ENCODE measurements at places on chromosomes 13 and 19.

DNA sequence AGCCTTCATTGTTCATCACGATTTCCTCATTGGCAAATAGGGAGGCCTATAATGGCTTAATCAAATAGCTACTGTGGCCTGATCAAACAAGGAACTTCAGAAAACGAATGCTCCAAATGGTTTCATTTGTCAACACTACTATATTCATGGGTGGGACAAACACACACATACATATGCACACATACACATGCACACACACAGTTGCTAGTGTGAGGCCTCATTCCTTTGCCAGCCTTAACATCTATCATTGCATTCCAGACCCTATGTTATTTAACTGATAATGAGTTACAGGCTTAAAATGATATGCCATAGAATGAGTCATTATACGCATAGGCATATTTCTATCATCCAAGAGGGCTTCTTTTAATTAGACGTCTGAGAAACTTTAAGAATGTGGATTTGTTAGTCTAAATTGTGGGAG, 140.2 kb downstream of the KLF5 start:
- no peak for DNase-seq

- no peak for DNase-seq
Measured at GRCh38 chr13:110446575-110446890, 115.0 kb downstream of the RAB20 start.

- DNase-seq = no peak
Measured at GRCh38 chr13:46320821-46321220, 66.2 kb downstream of the RUBCNL start.

DNA sequence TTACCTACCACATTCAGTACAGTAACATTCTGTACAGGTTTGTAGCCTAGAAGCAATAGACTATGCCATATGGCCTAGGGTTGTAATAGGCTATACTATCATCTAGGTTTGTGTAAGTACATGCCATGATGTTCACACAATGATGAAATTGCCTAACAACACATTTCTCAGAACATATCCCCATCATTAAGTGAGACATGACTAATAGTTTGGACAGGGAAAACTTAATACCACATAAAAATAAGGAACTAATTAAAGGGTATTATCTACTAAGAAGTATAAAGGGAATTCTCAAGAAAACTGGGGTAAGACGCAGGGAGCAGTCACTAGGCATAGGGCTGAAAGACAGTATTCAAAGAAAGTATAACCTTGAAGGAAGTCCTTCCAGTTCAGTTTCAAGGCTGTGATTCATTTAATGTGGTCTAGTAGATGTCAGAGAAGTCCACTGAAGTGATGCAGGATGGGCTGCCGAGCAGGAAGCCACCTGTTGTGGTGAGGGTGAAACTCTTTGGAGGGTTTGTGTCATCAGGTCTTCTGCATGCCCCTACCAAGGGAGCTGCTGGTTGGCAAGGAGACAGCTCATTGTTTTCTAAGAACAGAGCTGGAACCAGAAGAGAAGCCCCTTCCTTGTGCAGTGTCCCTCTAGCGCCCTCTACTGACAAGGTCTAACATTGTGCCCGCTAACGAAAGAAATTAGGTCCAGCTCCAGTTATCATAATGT, 122.9 kb downstream of the OLFM4 start:
- peak; percentile 87 for DNase-seq

GRCh38 chr13:20738616-20739015, 35.1 kb downstream of the IL17D start:
- DNase-seq = no peak

DNA sequence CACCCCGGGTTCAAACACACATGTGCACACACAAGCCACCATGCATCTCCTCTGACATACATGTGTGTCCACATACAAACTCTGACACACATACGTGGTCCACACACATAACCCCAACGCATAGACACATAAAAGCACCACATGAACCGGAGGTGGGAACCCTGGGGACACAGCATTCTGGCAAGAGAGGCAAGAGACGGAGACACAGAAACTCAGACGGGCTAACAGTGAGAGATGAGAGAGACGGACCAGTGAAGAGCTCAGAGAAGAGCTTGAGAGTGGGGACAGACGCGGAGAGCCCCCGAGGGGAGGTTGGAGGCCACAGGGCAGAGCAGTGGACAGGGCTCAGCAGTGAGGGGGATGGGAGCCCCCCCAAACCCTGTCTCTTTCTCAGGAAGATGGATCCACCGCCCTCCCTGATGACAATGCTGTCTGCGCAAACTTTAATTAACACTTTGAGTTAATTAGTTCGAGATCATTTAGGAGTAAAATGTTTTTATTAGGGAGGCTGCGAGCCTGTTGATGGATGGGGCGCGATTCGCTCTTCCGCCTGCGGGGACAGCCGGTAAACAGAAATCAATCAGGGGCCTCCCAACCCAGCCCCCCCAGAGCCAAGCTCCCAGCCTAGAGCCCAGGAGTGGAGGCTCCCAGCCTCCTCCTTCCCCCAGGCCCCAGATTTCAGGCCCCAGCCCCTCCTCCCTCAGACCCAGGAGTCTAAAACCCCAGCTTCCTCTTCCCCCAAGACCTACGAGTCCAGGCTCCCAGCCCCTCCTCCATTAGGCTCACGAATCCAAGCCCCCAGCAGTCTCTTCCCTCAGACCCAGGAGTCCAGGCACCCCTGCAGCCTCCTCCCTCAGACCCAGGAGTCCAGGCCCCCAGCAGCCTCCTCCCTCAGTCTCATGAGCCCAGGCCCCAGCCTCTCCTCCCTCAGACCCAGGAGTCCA, 9.5 kb upstream of the ERFL start:
- peak; percentile 49 for DNase-seq

DNA sequence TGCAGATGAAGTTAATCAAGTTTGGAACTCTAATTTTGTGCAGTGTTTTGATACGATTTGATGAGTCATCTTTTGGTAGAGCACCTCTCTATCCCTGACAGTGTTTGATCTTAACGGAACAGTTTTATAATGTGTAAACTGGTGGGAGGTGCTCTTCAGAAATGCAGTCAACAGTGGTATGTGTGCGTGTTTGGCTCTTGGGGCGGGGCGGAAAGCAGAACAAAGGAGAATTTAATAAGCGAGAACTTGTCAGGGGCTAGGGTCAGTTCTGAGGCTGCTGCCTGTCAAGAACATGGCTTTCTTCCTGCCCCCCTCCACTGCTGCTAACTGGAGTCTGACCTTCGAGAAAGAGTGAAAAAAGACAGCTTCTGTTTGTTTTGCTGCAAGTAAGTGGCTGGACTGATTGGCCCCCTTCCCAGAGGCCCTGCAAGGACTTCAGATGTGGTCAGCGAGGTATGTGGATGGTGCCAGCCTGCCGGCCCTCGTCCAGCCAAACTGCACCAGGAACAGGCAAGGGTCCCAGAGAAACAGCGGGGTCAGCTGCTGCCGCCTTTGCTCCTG, 40.8 kb downstream of the BBC3 start:
- DNase-seq = no peak

GRCh38 chr19:40719414-40719894, 2.5 kb downstream of the ITPKC start:
- DNase-seq = no peak

GRCh38 chr19:16135430-16136127, 7.9 kb upstream of the HSH2D start:
- DNase-seq = no peak

GRCh38 chr13:76913898-76914297, 27.7 kb upstream of the KCTD12 start:
- no peak for DNase-seq

DNA sequence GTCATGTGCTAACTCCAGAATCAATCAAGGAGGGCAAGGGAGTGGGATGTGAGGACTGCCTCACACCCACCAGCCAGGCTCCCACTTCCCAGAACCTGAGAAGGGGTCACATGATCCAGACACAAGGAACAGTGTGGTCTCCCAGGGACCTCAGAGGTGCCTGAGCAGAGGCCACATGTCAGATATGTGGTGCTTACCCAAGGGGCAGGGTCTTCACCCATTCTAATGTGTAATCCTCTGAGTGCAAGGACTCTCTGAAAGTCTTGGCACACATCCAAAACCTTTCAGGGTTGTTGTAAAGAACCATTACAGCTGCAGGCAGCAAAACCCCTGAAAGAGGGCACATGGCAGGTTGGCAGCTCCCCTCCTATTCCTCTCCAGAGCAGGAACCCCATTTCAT, 656.6 kb downstream of the UQCRFS1 start:
- no peak for DNase-seq

DNA sequence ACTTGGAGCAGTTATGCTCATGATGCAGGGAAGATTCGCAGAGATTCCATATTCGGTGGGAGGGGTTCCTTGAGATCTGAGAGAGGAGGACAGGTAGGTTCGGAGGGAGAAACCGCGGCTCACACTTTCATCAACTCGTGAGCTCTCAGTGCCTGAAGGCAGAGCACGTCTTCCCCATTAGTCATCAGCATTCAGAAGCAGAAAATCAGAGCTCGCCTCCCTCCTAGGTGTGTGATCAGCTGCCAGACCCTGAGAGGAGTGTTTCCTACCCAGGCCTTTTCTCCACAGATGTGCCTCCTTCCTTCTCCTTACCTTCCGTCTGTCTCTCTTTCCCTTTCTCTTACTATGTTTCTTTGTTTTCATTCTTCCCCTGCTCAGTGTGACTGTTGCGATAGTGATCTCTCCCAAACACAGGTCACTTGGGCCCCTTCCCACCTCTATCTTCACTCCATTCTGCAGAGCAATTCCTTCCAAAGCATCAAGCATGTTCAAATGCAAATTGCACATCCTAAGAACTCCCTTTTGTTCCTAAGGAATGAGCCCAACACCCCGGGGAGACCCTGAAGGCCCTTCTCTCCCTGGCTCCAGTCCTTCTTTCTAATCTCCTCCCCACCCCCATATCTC, 389.5 kb downstream of the UQCRFS1 start:
- peak; percentile 11 for DNase-seq

DNA sequence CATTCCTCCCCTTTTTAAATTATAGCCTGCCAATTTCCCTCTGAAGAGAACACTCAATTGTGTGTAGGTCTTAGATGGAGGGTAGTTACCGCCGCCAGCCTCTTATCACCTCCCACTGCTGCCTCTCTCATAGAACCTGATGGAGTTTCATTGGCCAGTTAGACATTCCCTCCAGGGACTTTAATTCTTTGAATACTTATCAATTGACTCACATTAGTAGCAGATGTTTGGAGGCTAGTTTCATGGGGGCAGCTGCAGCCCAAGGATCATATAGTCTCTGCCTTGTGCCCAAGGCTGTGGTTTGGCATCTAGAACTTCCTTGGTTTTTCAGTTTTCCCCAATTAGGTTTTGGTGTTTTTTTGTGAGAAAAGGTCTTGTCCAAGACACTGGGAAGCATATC, 318.9 kb upstream of the HTR2A start:
- peak; percentile 39 for DNase-seq

DNA sequence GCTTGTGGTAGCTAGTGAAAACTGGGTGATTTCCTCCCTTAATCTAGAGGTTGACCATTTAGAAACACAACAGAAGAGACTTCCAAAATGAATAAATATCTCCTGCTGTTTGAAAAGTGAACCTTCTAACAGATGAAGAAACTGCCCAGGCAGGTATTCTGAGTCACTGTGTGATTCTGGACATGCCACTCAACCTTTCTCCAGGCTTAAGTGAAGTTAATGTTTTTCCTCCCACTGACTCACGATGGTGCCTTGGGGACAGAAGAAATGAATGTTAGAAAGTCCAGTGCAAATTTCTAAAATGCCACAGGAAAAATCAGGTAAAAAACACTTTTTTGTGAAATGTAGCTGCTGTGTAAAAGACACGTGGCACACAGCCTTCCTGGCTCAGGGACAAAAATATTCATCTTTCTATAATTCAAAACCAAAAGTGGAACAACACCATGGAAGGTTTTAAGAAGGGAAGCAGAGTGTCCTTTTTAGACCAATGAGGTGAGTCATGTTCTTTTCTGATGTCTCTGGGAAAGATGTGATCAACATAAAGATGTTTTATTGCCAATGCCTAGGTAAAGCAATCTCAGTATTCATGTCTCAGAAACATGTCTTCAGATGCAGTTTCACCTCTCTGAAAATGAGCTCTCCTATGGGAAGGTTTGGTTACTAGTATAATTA, 9.1 kb downstream of the UBE2L5 start:
- no peak for DNase-seq

GRCh38 chr13:36552334-36552733, 120.0 kb downstream of the CCNA1 start:
- no peak for DNase-seq

- no peak for DNase-seq
Measured at GRCh38 chr19:10797078-10797477, 38.9 kb downstream of the TMED1 start.

GRCh38 chr13:46179491-46179908, 2.5 kb downstream of the LCP1 start:
- no peak for DNase-seq

GRCh38 chr13:30128591-30128990, 178.8 kb downstream of the KATNAL1 start:
- DNase-seq = no peak

- DNase-seq = peak; percentile 98
Measured at GRCh38 chr19:13151605-13152355, 1.6 kb downstream of the IER2 start.

- DNase-seq = peak; percentile 63
Measured at GRCh38 chr19:1513499-1514294, 878 bp upstream of the ADAMTSL5 start.

DNA sequence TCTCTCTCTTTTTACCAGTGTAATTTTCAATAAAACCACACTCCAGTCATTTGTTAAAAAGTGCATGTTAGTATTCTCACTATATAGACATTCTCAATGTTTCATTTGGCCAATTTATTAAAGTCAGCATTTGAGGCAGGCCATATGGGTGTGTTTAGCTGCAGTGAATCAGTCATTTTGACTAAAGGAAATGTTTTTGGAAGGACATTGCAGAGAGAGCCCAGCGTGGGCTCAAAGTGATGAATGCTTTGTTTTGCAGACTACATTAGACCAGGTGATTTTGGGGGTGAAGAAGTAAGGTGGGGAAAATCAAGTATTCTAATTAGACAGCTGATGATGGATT, 116.7 kb downstream of the POSTN start:
- DNase-seq = no peak

- DNase-seq = no peak
Measured at GRCh38 chr19:38287604-38288003, 16.4 kb upstream of the C19orf33 start.

GRCh38 chr19:42634409-42635232, 39.9 kb upstream of the CEACAM8 start:
- DNase-seq = peak; percentile 83

DNA sequence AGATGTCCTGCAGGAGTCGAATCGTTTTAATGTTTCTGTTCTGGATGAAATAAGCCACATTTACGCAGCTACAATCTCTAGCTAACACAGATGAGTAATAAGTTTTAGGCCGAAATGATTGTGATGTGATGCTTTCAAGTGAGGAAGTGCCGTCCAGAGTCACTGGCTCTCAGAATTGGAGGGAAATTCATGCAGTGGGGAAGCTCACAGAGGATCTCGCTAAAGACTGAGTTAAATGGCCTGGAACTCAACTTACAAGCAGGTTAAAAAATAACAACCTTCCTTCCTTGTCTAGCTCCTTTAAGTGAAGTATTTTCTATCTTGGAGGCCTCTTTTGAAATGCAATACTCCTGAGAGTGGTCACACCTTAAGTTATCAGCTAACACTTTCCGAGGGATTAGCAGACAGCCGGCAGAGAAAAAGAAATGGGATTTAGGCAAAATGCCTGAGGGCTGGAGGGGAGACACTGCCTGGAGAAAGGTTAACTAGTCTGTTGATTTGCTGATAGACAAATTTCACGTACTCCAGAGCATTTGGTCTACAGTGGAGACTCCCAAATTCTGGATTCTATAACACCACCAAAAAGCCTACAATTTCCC, 74.2 kb downstream of the IRS2 start:
- no peak for DNase-seq

GRCh38 chr13:113145911-113146598, 12.4 kb upstream of the PROZ start:
- no peak for DNase-seq

- DNase-seq = no peak
Measured at GRCh38 chr13:24128112-24128511, 32.4 kb upstream of the SPATA13 start.

- DNase-seq = no peak
Measured at GRCh38 chr19:15544283-15544682, 36.0 kb downstream of the CYP4F22 start.

Measured in GM23338 (cell line).